ENCODE measurements at places on chromosomes 2 and 18.

DNA sequence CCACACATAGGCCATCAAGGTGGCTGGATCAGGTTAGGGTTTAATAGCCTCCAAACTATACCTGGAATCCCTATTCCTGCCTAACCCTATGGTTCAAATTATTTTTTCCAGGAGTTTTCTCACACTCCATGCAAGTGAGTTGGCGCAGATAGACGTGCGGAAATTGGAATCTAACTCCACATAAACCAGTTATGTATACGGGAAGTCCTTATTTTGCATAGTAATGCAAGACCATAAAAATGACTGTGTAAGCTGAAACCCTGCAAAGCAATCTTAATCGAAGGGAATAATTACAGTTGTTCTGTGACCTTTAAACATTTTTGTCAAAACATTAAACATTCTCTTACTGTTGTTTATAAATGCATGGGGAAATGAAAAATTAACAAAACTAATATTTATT lies 200.1 kb upstream of the SIX2 start:
- DNase-seq, result no peak

GRCh38 chr2:184564092-184564491 lies 34.2 kb upstream of the ZNF804A start:
- DNase-seq, result no peak

- no peak for DNase-seq
Observed at GRCh38 chr2:148023861-148024260, 3.0 kb downstream of the MBD5 start.

DNA sequence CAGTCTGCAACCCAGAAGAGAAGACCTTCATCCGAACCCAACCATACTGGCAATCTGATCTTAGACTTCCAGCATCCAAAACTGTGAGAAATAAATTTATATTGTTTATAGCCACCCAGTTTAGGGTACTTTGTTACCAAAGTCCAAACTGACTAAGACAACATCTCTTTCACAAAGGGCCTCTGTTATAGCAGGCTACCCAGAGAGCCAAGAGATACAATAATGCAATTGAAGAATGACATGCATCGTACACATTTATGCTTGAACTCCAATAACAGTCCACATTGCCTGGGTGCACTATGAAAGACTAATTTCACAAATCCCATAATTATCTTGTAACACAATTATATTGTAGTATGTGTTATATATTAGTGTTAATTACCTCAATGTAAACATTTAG lies 39.1 kb upstream of the ANKRD44 start:
- no peak for DNase-seq

DNA sequence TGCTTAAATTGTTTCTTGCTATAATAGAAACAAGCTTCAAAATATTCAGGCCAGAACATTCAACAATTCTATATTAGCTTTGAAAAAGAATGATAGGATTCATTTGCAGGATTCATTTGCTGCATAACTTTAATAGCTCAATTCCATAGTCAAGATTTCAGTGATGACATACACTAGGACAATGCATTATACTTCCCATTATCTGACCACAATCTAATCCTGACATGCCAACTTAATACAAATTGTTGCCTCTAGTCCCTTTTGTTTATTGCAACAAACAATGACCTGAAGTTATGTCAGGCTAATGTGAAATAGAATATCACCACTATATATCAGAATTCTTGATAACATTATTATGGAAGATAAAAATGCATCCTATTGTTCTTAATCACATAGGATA lies 169.4 kb downstream of the DNAH7 start:
- DNase-seq, result no peak

GRCh38 chr2:141035846-141036420 lies 1094.9 kb downstream of the LRP1B start:
- no peak for DNase-seq

DNA sequence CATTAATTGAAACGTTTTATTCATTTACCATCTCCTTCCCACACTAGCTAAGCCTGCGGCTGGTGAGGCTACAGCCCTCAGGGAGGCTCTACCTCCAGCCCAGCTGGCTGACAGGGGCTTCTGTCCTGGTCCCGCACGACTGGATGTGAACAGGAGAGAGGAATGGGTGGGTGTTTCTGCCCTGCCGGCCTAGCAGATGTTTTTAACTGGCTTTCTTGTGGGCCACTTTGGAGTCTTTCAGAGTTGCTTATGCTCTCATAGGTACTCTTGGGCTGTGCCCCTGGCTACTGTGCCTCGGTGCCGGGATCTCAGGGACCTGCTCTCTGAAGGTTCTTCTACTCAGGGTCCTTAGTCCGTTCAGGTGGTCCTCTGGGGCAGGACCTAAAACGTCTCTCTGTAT lies 184.3 kb upstream of the TWIST2 start:
- no peak for DNase-seq

DNA sequence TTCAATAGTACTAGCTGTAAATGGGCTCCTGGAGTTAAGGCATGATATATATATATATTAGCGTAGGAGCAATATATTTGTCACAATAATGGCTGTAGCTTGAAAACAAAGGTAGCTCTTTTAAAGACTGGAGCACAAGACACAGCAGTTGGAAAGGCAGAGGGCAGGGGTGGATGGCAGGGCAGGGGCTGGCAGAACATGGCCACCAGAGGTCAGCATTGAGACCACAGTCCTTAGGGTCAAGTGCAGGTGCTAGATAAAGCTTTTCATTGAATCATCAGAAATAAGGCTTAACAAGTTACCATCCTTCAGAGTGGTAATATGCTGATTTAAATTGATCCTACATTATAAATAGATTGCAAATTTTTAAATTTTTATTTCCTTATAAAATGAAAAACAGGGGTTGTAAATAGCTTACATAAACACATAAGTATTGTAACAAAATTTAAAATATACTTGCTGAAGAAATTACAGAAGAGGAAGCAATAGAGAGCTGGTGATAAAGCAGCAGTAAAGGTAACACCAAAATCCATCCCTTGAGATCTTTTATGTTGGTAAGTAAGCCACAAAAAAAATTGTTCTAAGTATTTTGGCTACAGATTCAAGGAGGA lies 161.2 kb upstream of the PIEZO2 start:
- peak; percentile 75 for DNase-seq
